ENCODE measurements at places on chromosomes 12 and 14.

DNA sequence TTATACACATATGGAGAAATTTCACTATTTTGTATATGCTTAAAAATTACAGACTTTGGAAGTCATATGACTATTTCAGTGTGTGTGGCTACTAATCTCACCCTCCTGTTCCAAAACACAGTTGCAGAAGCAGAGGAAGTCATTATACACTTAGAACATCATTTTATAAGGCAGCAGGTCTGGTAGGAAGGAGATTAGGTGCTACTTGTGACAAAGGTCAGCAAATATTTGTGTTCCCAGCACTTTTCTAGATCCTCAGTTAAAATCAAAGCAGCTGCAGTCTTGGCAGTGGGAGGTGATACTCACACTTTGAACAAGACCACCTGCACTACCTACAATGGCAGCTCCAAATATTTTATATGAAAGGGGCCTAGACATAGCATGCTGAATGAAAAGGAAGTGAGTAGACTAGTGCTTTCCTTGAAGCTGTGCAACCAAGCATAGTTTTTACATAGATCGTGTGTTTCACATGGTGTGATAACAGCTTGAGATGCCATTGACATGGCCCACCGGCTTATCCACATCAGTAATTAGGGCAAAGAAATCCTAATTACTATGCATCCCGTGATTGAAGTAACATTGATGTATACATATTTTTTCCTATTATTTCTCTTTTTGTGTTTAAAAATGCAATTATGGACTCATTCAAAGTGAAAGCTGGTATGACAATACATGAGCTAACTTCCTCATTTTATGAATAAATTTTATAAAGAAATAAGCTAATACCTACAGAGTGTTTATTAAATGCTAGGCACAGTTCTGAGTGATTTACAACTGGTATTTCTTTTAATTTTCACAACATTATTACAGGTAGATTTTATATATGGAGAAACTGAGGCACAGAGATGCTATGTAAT lies 5.3 kb downstream of the GYS2 start:
- DNase-seq, result no peak

- DNase-seq, result peak; percentile 79
Measured at GRCh38 chr12:54370171-54370730, 6.0 kb upstream of the GPR84 start.

DNA sequence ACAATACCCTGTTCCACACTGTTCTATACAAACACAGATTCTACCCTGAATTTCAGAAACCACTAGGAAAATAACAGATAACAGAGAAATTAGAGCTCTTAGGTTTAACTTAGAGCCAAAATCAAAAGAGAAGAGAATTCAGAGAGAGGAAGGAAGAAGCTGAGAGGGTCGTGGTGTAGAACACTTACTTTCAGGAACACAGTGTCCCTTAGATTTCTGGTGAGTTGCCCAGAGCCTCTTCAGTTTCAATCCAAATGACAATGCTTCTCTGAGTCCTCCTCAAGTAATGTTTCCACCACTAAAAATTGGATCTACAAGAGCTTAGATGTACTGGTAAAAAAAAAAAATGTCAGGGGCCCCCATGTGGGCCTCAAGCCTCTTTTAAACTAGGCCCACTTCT lies 2.6 kb downstream of the YAF2 start:
- peak; percentile 20 for DNase-seq

DNA sequence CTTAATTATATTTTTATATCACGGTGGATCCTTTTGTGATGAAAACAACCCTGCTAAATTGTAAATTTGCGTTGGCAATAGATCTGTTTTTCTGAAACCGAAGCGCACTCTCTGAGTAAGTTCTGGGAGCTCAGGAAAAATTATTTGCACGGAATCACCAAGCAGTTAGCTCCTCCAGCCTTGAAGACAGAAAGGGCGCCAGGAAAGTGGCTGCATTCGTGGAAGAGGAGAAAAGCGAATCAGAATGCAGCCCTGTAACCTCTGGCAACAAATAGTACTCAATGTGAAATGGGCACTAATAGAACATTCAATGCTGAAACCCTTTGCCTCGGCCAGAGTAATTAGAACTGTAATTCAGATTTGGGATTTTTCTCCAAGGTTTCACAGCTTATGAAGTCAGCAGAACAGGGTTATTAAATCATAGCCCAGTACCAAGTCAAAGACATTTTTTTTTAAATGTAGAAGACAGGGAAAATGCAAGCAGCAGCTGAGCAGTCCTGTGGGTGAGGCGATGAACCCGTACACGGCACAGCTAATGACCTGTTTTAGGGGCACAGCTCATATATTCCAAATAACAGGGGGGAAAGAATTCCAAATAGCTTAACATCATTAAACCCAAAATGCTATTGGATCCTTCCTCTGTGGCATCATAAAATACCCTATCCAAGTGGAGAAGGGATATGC lies 251.4 kb downstream of the EGLN3 start:
- DNase-seq, result no peak

DNA sequence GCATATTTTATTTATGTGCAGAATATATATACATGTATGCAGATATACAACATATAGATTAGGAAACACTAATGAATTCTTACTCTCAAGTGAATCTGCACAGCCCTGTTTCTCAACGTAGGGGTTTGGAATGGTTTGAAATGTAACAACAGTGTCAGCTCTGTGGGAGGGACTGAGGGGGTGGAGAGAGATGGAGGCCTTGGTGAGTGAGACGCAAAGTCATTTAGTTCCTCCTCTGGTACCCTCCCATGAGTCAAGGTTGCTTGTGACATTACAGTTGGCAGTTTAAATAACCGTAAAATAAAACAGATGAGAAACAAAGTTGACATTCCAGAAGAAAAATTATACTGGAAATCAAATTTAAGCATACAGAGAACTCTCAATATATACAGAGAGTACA lies 313.0 kb upstream of the PRKD1 start:
- DNase-seq, result peak; percentile 36

DNA sequence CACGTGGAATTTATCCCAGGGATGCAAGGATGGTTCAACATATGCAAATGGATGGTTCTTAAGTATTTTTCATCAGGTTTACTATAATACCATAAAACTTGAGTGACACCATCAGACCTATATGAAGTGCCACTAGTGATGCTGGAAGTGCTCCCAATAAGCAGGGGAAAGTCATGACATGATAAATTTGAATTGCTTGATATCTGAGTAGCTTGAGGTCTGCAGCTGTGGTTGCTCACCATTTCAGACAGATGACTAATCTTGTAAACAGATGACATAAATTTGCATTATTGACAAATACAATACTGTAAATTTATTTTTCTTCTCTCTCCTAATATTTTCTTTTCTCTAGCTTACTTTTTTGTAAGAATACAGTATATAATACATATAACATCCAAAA lies 13.7 kb upstream of the PRPF39 start:
- peak; percentile 4 for DNase-seq

DNA sequence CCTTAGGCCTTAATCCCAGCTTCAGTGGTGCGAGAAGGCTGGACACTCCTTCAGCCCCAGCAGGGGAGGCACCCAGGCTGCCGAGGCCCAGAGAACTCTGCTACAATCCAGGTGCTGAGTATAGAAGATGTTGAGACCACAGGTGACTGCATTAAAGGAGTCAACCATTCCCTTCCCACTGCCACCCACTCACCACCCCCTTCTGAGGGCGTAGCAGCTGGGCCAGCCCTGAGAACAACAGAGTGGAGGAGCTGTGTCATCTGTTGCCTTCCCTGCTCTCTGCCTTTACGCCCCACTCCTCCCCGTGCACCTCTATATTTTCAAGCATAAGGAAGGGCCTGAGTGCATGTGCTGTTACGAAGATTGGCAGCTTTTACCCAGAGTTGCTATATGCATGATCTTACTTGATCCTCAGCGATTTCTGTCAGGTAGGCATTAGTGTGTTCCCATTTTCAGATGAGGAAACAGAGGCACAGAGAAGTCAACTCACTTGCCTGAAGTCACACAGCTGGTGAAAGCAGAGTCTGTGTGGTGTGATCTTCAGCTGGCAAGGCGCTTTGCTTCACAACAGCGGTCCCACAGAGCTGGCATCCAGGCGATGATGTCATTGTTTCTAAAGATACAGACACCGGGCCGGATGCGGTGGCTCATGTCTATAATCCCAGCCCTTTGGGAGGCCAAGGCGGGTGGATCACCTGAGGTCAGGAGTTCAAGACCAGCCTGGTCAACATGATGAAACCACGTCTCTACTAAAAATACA lies 46.7 kb downstream of the RIN3 start:
- no peak for DNase-seq

DNA sequence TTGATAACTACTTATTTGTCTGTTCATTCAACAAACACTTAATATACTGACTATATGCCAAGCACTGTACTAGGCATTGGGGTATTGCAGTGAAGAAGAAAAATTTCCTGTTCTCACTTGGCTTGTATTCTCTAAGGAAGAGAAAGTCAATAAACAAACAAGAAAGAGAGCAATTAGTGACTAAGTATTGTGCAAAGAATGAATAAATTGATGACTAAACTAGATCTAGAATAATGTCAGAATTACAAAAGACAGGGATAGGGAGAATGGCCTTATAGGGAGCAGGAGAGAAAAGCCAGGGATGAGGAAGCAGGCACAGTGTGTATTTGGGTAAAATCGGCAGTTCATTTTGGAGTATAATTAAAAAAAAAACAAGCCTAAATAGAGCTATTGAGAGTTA lies 4.2 kb upstream of the LIN7A start:
- DNase-seq, result no peak

GRCh38 chr12:65157091-65157490 lies 12.3 kb upstream of the LEMD3 start:
- no peak for DNase-seq

- no peak for DNase-seq
Measured at GRCh38 chr14:67424539-67424938, 12.6 kb upstream of the PLEK2 start.

DNA sequence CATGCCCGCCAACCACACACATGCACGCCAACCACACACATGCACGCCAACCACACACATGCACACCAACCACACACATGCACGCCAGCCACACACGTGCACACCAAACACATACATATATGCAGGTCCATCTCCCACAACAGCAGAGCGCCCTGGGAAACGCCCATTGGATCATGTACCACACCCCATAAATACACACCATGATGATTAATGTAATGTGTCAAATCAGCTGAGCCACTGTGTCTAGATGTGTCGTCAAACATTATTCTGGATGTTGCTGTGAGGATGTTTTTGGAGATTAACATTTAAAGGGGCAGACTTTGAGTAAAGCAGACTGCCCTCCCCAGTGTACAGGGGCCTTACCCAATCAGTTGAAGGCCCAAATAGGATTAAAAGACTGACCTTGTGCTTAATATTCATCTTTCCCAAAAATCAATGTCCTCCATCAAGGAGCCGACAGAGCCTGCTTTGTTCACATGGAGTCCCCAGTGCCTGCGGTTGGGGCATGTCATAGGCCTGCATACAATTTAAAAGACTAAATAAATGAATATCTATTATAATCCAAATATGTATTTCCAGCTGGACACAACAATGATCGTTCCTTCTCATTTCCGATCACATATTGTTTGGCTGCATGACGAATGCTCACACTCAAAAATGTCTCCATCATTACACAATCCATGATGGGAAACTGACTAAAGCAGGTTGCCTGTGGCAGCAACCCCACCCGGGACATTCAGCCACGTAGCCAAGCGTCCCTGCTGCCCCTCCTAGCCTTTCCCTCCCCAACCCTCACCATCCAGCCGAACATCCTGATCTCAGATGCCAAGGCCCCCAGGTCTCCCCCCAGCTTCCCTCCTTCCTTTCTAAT lies 23.2 kb upstream of the BDKRB2 start:
- DNase-seq, result no peak

DNA sequence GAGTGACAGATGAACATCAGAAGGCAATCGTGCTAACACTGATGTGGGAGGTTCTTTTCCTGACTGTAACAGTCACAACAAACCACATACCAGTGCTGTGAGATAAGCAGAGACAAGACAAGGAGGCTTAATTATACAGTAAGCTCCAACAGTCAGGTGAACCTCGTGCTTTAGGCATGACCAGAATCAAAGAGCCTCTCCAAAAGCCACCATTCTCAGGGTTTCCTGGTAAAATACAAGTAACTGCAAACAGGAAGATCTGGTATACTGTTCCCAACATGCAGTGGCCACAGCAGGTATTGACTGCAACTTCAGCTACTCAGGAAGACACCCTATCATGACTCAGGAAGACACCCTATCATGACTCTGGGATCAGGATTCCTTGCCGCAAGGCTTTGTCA lies 47.3 kb upstream of the GTF2A1 start:
- peak; percentile 11 for DNase-seq

DNA sequence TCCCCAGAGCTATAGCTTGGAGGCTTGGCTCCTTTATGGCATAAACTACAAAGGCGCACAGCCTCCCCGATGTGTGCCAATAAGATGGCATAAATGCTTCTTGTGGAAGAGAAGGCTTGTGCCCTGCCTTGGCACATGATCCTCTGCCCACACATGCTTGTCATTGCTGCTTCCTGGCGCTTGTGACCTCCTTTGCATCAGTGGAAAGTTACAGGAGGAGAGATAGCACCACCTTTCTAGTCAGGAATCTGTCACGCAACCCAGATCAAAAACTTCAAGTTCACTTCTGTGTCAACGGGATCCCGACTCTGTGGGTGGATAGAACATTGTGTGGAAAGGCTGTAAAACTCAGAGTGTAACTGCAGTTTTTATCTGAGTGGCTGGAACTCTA lies 183.8 kb upstream of the HIF1A start:
- DNase-seq, result no peak

DNA sequence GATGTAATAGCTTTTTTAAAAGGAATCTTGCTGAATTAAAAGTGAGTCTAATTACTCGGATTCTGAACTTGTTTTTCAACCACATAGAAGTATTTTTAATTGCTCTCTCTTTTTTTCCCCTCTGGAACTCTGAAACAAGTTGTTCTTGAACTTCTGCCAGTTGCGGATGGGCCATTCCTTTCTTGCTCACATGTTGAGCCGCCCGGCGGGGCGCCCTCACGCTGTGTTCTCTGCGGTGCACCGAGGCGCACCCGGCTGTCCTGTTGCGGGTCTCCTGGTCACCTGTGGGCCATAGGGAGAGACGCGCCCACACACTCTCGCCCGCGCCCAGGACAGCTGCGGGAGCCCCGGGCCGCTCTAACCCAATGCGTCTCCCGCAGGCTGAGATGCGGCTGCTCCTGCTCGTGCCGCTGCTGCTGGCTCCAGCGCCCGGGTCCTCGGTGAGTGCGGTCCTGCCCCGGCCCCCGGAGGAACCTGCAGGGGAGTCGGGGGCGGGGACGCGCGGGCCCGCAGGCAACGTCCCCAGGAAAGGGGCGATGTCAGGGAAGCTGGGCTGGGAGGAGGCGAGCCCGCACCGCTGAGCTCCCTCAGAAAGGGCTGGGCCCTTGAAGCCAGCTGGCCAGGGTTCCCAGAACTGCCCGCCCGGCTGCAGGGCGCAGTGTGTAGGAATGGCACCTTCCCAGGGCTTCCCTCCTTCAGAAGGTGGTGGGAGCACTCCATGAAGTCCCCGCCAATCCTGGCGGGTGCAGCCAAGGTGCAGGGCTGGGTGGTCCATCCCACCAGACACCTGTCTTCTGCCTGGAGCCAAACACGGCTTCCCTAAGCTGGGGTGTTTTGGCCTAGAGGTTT lies 2.3 kb downstream of the PAPLN start:
- peak; percentile 92 for DNase-seq

DNA sequence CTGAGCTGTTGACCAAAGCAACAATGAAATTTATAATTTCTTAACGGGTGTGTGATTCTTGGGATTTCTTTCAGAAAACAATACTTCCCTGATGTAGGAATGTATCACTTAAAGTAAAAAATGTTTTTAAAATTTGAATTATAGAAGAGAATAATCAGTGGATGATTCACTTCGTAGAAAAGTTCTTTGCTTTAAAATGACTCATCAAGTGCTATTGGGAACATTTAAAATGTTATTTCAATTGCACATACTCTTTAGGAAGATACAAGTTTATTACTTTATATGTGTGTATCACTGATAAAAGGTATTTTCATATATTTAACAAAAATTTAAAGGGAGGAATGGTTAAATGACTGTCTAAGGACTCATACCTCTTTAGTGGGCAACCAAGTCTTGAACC lies 155.3 kb downstream of the PDE3A start:
- DNase-seq, result peak; percentile 53

Measured in choroid plexus epithelial cell (primary cell).